ENCODE measurements at places on chromosomes 7 and 10. TPM values are rescaled to one million over a fixed set of nuclear protein-coding genes. Genes with fewer than 3 reads are reported as not detected.

Gene ZNF804B
- total RNA-seq = not detected

Gene SNX8
- 6.8 TPM for total RNA-seq

DNA sequence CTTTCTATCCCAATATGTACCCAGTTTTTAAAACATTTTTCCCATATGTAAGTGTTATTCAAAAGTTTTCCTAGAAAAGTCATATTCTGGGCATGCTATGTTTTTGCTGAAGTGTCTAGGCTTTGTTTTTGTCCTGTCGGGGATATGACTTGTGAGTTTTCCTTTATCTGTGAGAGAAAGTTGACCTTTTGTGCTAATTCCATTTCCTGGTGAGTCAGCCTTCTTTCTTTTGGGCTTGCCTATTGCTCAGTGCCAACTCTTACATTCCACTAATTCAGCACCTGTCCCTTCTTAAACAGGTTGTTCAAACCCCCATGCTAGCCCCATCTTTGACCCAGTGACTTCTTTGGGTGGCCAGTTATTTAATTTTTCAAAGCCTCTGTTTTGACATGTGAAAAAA is 146.2 kb downstream of the AHR start:
- DNase-seq = no peak

DNA sequence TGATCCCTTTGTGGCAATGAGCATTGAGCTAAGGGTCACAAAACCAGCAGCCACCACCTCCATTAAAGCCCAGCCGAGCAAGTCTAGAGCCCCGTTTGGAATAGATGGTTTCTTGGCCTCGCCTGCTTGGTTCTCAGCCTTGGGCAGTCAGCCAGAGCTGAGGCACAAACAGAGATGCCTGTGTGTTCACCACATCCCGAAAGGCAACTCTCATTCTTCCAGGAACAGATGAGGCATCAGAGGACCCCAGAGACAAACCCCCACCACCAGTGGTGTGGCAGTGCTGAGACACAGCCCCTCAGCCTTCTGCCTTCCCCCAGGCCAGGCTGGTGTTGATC is 203.3 kb upstream of the ZMIZ1 start:
- peak; percentile 78 for DNase-seq

- no peak for DNase-seq
Observed at GRCh38 chr10:91462423-91462822, 52.3 kb downstream of the HECTD2 start.

- DNase-seq = no peak
Observed at GRCh38 chr10:3835770-3836169, 50.8 kb upstream of the KLF6 start.

DNA sequence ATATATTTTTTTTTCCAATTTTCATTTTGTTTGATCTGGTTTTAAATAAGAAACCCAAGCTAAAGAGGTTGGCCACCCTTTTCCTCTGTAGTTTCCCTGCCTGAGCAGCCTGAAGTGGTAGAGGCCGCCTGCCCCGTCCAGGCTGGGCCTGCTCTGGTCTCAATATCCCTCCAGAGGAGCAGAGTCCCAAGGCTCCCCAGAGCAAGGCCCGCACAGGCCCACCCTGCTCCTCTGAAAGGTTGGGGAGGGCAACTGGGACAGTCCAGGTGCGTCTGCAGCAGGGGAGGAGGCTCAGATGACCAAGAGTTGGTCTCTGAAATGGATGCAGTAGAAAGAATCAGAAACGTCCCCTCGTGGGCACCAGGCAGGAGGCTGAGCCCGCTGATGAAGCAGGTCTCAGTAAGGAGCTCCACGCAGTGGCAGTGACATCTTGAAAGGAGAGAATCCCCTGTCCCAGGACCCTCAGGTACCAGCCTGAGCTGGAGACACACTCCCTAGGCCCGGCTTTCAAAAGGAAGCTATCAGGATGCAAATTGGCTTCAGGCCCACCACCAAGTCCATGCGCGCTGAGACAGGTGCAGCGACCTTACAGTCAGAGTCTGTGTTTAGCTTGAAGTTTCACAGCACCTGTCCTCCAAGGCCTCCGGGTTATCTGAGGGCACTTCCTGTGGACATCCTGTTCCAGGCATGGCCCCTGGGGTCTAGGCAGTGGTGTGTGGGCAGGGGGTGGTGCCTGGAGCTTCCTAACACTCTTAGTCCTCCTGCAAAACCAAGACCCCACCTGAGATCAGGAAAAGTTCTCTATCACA is 37.7 kb downstream of the EN2 start:
- DNase-seq = no peak

DNA sequence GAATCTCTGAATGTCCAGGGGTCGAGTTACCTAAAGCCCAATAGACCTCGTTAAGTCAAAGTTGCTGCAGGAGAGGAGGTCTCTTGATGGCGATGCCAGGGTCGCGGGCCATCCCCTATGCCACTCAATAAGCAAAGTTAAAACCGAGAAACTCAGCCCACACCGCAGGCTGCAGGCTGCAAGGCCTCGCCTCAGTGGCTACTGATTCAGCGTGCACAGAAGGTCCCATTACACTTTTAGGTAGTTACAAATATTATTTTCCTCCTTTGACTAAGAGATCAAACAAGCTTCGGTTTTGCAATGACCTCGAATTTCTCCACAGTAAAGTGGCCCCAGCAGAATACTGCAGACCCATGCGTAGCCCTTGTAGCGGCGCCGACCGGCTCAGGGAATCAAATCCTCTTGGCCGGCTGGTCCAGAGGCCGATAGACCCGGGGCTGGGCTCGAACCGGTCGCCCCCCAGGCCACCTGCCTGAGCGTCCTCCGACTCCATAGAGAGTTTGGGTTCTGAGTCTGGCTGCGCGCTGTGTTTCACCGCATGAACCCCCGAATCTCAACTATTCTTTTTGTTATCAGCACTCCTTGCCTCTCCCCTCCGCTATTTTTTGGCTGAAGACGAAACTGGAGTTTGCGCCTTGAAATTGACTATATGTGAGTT is 2.3 kb downstream of the C1QL3 start:
- no peak for DNase-seq

- DNase-seq = no peak
Observed at GRCh38 chr7:1253681-1254181, 21.1 kb downstream of the UNCX start.

DNA sequence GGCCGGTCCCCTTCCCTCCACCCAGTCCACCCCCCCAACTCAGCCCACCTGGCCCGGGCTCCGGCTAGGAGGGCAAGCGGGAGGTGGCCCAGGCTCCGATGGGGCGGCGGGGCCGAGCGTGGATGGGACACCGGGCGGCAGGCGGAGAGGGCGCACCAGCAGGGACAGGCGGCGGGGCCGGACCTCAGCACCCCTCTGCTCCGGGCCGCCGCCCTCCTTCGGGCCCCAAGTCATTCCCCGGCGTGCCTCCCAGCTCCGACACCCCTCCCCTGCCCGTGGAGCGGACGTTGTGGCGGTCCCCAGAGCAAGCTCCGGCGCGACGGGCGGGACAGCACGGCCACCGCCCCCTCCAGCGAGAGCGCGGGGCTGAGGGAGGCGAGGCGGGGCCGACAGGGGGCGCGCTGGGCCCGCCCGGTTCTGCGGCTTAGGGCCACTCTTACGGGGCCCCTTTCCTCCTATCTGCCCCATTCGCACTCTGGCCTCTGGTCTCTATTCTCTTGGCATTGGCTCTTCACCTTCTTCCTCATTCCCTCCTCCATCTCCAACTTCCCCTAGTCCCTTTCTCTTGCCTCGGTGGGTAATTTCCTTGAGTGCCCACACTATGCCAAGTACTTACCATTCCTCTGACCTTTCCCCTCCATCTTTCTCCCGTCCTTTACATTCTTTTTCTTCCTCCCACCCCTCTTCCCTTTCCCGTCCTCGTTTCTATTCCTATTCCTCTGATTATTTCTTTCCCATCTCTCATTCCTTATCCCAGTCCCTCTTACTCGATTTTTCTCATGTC is 701 bp upstream of the GBX1 start:
- DNase-seq = no peak

- no peak for DNase-seq
Observed at GRCh38 chr7:104005197-104005596, 15.7 kb upstream of the RELN start.

- DNase-seq = no peak
Observed at GRCh38 chr10:2478656-2479055, 588.7 kb upstream of the PFKP start.

DNA sequence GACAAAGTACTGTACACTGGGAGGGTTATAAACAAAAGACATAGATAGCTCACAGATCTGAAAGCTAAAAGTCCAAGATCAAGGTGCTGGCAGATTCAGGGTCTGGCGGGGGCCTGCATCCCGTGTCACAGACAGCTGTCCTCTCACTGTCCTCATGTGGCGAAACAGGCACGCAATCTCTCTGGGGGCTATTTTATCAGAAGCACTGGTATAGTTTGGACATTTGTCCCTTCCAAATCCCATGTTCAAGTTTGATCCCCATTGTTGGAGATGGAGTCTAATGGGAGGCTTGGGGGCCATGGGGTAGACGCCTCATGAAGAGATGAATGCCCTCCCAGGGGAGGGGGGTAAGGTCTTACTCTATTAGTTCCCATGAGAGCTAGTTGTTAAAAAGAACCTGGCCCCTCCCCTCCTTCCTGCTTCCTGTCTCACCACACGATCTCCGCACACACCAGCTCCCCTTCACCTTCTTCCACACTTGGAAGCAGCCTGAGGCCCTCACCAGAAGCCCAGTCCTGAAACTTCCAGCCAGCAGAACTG is 72.5 kb upstream of the UCN3 start:
- peak; percentile 86 for DNase-seq

Data from esophagus muscularis mucosa (tissue), 4 donors.